ENCODE measurements at places on chromosomes 2 and 18.

DNA sequence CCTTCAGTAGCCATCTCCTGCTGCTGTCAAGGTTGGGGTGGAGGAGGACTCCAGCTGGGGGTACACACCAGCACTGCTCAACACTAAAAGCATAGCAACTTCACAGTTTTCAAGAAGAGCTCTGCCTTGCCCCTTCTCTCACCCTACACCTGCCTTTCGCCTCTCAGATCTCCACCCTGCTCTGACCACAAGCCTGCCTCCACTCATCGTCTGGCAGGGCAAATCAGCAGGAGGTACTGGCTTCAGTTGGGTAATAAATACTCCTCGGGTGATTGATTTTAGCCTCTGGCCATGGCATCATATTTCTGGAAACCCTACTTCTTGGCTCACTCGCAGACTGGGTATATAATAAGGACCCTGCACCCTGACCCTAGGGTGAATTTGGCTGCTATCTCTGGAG is 3.1 kb upstream of the PRKAG3 start:
- DNase-seq: no peak

- no peak for DNase-seq
These were observed 179.6 kb downstream of the FAM124B start for GRCh38 chr2:224222291-224222690.

GRCh38 chr2:38473333-38474005 is 96.4 kb upstream of the ATL2 start:
- DNase-seq: no peak

GRCh38 chr2:195289081-195289480 is 367.9 kb upstream of the SLC39A10 start:
- no peak for DNase-seq

GRCh38 chr2:17839959-17840358 is 23.7 kb downstream of the MSGN1 start:
- DNase-seq: no peak

DNA sequence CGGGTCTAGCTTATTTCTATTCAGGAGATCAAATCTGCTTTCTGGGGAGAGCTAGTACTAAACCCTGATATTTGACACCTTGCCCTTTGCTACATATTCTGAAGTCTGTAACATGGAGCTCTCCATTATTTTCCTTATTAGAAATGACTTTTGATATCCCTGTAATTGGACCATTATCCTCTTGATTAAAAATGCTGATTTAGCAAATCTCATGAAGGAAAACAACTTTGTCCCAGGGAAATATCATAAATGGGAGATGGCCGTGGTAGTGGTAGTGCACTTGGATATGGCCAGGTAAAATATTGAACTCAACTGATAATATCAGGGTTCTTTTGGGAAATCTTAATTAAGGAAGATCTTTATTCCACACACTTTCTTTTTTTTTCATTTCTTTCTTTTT is 326.5 kb downstream of the RPRM start:
- no peak for DNase-seq

DNA sequence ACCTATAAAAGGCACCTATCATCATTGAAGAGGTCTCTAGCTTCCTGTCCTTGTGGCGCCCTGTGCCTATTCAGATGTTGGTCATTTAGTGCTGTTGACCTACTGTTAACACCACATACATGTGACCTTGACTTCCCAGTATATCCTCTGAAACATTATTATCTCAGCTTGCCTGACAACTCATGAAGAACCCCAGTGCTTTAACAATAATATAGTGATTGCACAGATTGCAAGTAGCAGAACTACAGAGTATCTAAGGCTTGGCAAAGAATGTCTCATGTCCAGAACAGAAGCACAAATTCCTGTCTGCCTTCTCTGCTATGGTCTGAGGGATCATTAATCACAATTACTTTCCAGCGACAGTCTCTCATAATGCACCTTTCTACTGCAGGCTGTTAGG is 165.3 kb downstream of the LCLAT1 start:
- no peak for DNase-seq

- no peak for DNase-seq
These were observed 128.4 kb upstream of the MEIS1 start for GRCh38 chr2:66306483-66306882.

GRCh38 chr18:43877616-43878321 is 600.5 kb upstream of the SYT4 start:
- no peak for DNase-seq

DNA sequence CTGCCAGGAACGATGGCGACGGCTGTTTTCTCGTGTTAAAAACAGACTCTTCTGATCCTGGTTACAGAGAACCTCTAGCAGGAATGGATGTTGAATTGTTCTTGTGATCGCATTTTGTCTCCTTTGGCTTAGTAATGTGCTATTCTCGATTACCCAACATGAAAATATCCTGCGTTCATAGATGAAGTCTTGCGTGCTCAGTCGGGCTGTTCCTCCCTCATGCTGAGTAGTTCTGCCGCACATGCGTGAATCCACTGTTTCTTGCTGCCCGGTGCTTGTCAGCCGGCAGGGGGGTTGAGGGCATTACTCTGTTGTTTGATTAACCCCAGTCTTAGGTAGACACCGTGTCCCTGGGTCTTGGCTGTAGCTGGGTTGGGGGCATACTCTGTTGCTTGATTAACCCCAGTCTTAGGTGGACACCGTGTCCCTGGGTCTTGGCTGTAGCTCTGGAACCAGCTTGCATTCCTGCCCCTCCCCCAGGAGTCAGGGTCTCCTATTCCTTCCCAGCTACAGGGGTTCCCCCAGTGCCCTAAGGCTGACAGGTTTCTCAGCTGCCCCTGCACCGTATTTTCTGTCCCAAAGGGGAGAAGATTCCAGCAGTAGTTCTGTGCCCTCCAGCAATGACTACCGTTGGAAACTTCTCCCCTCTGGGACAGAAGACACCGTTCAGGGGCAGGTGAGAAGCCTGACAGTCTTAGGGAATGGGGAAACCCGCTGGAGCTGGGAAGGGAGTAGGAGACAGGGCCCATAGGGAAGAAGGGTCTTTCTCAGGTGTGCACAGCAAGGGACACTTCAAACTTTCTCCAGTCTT is 22.1 kb upstream of the ASB1 start:
- no peak for DNase-seq

- no peak for DNase-seq
These were observed 3.7 kb downstream of the SMYD1 start for GRCh38 chr2:88071365-88071764.

GRCh38 chr2:69017835-69018234 is 4.9 kb downstream of the ANTXR1 start:
- DNase-seq: no peak

- DNase-seq: no peak
These were observed 111.8 kb upstream of the NFATC1 start for GRCh38 chr18:79283929-79284328.

DNA sequence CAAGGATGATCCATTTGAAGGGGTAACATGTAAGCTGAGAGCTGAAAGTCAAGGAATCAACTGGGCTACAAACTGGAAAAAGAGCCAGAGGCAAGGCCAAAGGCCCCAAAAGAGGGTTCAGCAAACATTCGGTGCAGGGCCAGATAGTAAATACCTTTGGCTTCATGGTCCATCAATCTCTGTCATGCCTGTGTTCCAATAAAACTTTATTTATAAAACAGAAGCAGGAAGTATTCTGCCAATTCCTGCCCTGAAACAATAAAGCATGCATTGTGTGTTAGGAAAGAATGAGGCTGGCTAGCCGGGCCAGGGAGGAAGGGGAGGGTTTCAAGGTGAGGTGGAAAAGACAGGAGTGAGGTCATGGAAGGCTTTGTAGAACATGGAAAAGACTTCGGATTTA is 107.1 kb downstream of the LBH start:
- no peak for DNase-seq

DNA sequence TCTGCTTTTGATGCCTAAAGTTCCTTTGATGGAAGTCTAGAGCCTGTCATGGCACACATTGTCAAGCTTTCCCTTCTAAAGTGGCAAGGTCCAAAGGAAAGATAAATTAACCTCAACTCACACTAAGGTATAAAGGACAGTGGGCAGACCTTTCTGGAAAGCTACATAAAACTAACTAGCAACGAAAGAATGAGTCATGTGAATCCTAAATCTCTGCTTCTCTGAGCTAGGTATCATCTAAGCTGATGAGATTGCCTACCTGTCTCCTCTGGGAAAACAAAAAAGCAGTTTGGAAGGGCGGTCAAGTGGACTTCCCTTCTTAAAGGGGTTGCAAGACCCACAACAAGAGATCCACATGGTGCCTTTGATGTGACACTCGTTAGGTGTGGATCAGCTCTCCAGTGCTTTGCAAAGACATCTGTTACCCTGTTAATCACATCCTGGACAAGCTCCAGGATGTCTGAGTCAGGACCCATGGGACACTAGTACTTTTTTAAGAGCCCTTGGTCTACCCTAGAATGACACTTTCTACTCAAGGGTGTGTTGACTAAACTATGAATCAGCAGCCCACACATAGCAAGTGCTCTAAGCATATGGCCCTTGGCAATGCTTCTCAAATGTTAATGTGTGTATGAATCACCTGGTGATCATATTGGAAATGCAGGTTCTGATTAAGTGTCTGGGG is 173.5 kb downstream of the ALK start:
- DNase-seq: peak; percentile 100

DNA sequence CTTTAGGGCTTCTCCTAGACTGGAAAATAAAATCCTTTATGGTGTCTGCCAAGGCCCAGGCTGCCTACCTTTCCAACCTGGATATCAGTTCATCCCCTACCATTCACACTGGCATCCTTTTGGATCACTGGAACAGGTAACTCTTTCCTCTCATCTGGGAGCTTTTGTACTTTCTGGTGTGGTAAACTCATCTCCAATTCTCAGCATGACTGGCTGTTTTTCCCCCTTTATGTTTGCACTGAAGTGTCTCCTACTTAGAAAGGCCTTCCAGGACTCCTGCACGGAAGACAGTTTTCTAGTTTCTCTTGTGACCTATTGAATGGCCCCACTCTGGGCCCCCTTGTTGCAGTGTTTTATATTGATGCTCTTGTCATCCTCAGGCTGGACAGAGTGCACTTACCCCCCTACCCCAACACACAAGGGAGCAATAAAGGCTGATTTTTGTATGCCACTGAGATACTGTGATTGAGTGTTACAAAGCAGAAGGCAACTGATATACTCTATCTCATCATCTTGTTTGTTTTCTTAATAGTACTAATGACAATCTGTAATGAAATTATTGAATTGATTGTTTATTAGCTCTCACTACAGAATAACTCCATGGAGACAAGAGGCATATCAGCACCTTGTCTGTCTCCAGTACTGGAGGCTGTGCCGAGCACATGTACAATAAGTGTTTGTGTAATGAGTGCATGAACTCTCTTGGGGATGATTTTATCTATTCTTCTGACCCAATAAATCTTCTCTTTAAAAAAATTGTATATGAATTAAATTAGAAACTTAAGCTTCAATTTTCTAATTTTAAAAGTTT is 129.9 kb downstream of the PIEZO2 start:
- no peak for DNase-seq

DNA sequence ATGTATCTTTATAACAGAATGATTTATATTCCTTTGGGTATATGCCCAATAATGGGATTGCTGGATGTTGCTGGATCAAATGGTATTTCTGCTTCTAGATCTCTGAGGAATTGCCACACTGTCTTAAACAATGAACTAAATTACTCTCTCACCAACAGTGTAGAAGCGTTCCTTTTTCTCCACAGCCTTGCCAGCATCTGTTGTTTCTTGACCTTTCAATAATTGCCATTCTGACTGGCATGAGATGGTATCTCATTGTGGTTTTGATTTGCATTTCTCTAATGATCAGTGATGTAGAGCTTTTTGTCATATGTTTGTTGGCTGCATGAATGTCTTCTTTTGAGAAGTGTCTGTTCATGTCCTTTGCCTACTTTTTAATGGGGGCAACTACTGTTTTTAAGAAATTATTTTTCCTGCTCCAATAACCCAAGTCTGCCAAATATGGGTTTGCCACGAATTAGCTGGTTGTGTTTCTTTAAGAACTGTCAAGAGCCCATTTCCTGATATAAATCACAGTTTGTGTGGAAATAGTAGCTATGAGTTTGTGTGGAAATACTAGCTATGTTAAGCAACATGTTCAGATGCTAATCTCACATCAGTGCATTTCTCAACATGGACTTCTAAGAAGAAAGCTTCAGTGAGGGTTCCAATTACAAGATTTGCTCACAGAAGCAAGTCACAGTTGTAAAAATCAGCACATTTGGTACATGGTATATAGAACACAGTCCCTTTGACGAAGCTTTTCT is 259.4 kb downstream of the ANAPC1 start:
- no peak for DNase-seq

DNA sequence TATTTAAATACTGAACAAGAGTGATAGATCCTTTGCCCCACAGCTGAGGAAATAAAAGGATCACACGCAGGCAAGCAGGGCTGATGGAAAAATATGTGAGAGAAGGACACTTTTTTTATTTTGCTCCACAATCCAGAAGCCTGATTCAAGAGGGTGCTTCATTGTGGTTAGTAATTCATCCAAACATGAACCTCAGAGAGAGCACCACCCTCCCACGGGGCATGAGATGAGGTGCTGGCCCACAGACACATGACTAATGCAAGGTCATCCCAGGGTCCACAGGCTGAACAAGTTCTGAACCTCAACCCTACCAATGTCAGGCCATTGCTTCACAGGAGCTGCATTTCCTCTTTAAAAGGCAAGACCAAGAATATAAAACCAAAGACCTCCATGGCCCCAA is 239.6 kb downstream of the MREG start:
- no peak for DNase-seq

GRCh38 chr2:12637754-12638153 is 79.0 kb upstream of the TRIB2 start:
- DNase-seq: no peak

DNA sequence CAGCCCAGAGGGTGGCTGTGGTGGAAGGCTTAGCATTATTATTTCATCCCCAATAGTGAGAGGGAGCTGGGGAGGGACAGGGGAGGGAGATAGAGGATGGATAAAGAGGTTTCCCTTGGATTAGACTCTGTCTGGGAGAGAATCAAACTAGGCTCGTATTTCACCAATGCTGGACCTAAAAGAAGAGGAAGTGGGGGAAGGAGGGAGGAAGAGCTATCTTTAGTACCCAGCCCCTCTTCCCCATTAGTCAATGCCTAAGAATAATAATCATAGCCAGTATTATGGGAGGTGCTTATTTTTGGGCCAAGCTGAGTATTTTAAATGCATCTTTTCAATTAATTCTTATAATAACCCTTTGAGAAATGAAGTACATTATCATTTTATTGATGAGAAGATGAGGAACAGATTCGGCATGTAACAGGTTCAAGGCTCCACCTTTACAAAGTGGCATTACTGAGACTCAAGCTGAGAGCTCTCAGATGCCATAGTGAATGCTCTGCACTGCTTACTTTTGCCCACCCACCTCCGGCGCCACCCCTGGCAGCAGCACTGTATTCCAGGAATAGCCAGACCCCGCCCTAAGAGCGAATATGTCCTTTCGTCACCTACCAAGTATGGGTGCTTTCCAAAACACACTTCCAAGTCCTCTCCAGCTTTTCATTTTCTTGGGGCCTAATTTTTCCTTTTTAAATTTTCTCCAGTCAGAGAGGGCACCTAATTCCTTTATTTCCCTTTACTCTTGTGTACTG is 21.0 kb downstream of the PAX8 start:
- DNase-seq: no peak

- DNase-seq: no peak
These were observed 22.8 kb downstream of the GALNT1 start for GRCh38 chr18:35604369-35604768.

All from NCI-H524 (cell line).